ENCODE measurements at places on chromosomes 7 and 10.

GRCh38 chr10:35578618-35578956 lies 26.6 kb upstream of the GJD4 start:
- peak; percentile 25 for DNase-seq

- no peak for DNase-seq
Measured at GRCh38 chr7:39051707-39052106, 74.0 kb downstream of the POU6F2 start.

DNA sequence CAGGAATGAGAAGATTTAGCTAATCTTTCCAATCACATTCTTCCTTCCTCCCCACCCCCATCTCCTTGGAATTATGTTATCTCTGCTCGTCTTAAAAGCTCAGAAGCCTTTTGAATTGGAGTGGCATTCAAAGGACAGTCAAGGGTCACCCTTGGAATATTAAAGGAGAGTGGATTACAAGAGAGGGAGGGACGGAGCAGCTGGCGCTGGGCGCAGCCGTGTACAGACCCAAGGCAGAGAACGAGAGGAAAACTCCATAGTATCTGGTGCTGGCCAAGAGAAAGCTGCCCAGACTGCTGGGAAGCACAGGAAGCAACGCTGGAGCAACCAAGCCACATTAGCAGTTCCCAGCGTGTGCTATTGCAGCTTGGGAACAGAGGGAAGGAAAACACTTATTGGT lies 95.7 kb downstream of the POU6F2 start:
- DNase-seq, result peak; percentile 70

DNA sequence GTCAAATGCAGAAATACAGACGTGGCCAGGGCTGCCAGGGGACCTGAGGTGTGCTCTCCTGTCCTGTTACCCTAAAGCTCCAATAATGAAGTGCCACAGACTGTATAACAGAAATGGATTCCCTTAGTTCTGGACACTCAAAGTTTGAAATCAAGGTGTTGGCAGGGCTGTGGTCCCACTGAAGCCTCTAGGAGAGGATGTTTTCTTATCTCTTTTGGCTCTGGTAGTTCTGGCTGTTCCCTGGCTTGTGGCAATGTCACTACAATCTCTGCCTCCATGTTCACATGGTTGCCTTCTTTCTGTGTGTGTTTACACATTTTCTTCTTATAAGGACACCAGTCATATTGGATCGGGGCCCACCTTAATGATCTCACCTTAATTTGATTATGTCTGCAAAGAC lies 15.3 kb upstream of the EEPD1 start:
- no peak for DNase-seq

Measured in spinal cord (tissue), 10 donors.